ENCODE measurements at places on chromosomes 7 and 10.

- no peak for DNase-seq
Observed at GRCh38 chr7:138853448-138853847, 55.5 kb upstream of the ATP6V0A4 start.

- no peak for DNase-seq
Observed at GRCh38 chr10:119351189-119351588, 143.8 kb downstream of the GRK5 start.

GRCh38 chr10:133481086-133481643 lies 27.4 kb downstream of the SCART1 start:
- DNase-seq, result no peak

DNA sequence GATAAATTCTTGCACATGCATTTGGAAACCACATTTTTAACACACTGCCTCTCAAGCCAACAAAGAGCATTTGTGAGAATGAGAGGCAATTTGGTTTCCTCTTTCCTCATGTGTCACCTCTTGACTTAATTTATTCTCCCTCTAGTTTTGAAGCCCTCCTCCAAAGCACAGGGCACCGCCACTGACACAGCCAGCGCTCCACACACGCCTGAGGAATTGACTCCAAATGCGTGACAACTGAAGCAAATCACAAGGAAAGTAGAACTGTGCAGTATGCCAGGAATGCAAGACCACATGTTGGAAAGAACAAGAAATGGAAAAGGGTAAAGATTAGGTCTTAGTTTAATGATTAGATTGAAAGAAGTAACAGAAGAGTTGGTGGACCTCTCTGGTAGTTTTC lies 173.3 kb downstream of the LSM5 start:
- DNase-seq, result no peak

GRCh38 chr7:2245883-2246675 lies 4.1 kb downstream of the NUDT1 start:
- no peak for DNase-seq

DNA sequence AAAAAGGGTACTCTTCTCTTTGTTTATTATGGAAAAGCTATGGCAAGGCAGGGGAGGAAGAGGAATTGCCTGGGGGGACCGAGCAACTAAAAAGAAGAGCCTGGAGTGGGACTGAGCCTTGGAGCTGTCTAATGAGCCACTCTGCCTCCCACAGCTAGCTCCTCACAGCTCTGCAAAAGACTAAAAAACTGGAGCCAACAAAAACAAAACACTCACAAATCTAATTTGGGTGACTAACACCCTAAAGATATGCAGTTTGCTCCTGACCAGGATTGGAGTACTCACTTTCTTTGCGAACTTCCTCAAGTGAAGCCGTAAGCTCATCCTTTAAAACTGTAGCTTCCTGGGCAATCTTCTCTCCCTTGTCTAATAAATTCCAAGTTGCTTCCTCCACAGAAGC lies 89.4 kb downstream of the CTNNA3 start:
- DNase-seq, result peak; percentile 83

DNA sequence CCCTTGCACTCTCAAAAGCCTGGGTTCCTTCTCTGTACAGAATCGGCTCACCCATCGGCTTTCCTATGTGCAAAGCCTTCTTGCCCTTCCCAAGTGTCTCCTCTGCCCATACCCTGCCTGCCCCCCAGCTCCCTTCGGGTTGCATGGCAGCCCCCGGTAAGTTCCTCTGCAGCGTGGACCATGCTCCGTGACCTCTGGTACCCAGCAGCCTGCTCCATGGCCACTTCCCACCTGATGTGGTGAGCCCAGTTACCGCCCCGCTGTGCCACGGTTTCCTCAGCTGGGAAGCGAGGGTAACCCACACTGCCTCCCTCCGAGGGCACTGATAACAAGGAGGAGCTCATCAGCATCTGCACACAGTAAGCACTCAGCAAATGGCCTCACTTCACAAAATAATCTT lies 106.8 kb upstream of the DDC start:
- no peak for DNase-seq

GRCh38 chr7:142668495-142668894 lies 80.8 kb upstream of the PRSS1 start:
- no peak for DNase-seq

DNA sequence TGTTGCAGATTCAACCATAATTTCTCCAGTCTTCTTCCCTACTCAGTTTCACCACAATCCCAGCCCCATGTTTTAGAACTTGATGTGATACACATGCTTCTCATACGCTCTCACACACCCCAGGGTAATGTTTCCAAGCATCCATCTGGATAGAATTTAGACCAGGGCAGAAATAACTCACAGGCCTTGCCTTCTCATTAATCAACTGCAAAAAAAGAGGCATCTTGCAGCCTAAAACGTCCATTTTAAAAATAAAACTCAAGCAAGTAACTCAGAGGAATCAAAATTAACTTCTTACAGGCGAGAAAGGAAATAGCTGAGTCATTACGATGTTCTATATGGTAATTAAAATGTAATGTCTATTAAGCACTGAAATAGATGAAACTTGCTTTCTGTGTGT lies 127.2 kb upstream of the RSU1 start:
- no peak for DNase-seq
